Hematopoietic multipotent progenitor cell treated with erythropoietin and hydrocortisone succinate and interleukin-3 and kit ligand, for 6 days (in vitro differentiated cells): ENCODE measurements at places on chromosomes 5 and 9.

DNA sequence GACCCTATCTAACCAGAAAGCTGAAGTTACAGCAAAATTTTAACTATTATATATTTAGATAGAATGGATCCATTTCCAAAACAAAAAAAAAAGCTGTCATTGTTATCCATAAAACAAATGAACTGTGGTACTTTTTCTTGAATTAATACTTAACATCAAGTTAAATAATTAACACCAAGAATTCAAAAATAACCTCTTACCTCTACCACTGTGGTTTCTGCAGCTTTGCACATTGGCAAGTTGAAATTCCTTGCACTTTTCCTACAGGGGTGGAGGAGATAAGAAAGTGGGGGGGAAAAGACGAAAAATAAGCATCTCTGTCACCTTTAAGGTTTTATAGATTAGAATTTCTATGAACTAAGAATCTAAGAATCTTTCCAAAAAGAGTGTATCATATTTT, 30.0 kb downstream of the OXCT1 start:
- DNase-seq, result no peak

- DNase-seq, result no peak
Measured at GRCh38 chr9:127833555-127833954, 20.9 kb downstream of the ENG start.

DNA sequence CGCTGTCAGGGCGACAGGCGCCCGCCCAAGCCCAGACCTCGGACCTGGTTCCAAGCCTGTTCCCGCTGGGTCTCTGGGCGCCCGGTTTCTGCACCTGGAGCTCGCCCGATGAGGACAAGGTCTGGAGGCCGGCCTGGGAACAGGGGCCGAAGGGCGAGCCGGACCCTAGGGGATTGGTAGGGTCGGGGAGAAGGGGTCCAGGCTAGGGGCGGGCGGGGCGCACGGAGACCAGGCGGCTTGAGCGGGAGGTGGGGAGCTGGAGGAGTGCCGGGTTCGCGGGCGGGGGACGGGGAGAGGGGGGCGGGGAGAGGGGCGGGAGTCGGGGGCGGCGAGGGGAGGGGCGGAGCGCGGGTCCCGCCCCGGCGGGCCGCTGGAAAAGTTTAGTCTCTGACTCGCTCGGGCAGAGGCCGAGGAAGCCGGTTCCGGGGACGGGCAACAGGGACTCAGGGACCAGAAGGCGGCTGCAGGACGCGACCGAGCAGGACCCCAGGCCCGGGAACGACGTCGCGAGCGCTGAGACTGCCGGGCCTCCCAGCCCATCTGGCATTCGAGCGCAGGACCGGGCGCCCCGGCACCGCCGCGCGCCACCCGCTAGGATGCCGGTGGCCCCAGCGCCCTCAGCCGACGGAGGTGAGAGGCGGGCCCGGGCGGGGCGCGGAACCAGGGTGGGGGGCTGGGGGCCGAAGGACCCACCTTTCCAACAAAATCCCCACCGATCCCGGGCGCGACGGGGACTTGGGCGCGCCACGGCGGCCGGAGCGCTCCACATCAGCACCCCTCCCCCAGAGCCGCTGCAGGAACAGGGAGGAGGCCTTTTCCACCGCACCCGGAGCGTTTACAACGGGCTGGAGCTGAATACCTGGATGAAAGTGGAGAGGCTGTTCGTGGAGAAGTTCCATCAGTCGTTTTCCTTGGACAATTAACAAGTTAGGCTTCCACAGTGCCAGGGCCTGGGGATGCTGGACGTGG, at the start of gene S1PR3:
Gene S1PR3 (plus strand): TSS at position 403 of the 969 bp plus-strand sequence. CDS start 9,733 bp downstream, outside the sequence.
- no peak for DNase-seq

DNA sequence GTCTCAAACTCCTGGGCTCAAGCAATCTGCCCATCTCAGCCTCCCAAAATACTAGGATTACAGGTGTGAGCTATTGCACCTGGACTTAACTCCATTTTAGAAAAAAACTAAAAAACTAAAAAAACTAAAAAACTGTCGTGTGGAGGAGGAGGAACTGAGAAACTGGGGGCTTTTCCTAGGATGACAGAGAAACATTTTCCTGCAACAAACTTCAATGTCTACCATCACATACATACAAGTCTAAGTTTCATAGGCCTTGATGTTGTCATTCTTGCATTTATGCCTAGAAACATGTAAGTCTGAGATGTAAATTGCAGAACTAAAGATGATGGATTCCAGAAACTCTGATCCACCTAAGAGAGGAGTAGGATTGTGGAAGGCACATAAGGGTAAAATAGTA, 556.8 kb downstream of the RAB3C start:
- DNase-seq, result no peak

DNA sequence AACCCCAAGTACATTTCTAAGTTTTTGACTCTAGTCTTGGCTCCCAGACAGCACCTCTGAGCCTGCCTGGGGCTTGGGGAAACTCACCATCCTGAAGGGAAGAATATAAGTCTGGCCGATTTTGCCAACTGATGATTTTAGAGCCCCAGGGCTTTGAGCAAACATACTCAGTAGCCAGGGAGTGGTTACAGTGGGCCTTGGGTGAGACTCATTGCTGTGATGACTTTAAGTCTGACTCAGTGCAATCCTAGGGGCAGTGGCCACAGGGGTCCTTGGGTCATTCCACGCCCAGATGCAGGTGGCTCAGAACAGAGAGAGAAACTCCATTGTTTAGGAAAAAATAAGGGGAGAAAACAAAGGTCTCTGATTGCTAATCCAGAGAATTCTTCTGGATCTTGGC, 312.0 kb upstream of the EDIL3 start:
- DNase-seq, result no peak

DNA sequence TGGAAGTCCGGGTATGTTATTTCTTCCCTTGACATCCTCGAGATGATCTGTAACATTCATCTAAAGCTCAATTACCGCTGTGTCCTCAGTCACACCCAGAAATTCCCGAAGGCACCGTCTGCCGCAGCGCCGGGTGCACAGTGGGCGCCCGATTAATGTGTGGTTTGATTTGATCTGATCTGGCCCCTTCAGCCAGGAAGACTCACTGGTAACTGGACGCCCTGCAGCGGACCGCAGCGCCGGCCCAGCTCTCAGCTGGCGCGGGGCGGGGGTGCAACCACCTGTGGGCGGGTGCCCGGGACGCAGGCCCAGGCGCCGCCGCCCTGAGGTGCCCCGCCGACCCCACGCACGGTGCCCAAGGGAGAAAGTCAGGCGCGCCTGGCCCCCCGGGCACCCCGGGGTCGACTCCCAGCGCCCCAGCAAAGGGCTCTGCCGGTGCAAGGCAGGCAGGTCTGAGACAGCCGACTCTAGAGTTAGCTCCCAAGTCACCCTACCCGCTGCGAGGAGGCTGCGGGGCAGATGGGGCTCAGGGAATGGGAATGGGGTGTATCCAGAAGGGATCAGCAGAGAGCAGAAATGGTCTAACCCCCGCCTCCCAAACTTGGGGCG, 1.7 kb downstream of the EPB41L4B start:
- no peak for DNase-seq

- no peak for DNase-seq
Measured at GRCh38 chr9:116736399-116737151, 49.5 kb downstream of the TRIM32 start.

- no peak for DNase-seq
Measured at GRCh38 chr5:168790002-168790635, 211.0 kb upstream of the PANK3 start.

GRCh38 chr9:96418920-96419690, 935 bp upstream of the ZNF367 start:
- DNase-seq, result peak; percentile 91

- no peak for DNase-seq
Measured at GRCh38 chr9:69867081-69867814, 46.6 kb downstream of the CFAP95 start.

DNA sequence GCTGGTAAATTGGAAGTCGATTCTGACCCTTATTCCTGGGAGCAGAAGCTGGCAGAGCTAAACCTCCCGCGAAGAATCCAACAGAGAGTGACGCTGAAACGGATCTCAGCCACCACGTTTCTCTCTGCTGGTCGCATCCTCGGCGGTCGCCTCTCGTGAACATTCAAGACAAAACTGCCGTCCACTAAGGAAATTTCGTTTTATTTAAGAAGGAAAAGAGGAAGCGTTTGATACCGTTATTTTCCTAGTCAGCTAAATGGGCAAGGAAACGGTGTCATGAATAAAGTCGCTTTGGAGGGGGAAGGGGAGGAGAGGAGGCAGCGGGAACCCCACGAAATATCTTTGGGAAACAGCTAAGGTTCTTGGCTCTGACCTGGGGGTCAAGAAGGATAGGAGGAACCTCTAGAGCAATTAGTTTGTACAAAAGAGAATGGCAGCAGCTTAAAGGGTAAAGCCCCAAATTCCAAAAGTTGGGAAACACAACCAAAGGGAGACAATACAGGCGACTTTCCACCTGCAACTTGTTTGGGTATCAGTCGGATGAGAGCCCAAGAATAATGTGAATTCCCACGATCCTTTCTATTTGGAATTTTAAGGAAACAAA, 1.9 kb downstream of the FOXB2 start:
- DNase-seq, result no peak

GRCh38 chr9:136787690-136788400, 3.3 kb upstream of the TMEM141 start:
- DNase-seq, result peak; percentile 94

DNA sequence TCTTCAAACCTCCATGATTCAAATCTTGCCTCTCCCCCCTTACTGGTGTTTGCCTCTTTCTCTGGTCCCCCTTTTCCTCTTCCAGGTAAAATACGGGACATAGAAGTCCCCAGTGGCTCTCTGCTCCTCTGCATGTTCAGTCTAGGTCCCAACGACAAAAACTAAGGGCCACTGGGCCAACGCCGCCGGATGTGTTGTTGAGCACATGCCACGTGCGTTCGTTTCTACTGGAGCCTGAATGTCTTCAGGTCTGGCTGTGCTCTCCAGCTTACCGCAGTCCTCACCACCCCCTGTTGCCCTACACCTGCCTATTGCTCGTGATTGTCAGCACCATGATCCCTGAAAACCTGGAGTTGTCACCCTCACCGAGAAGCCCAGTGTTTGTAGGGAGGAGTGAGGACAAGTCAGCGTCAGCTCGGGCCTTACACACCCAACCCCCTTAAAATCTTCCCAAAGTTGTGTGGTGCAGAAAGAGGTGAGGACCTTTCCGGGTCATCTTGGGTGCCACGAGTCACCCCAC, 2.8 kb upstream of the ADAMTS2 start:
- no peak for DNase-seq

GRCh38 chr9:15221746-15222145, 85.3 kb downstream of the TTC39B start:
- DNase-seq, result no peak

GRCh38 chr5:33690374-33691135, 201.2 kb downstream of the ADAMTS12 start:
- DNase-seq, result no peak

DNA sequence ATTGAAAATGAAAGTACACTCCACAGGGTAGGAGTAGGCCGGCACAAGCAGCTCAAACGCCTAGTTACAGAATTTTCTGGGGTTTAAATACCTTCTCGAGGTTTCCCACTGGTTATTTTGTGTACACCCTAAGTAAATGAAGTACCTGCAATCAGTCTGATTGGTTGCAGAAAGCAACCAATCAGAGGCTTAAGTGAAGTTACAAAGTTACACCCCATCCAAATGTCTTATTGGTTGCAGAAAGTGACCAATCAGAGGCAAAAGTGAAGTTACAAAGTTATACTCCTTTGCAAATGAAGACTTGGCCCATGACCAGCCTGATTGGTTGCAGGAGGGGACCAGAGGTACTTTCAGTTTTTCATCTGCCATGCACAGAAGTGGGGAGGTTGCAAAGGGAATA, 33.2 kb upstream of the ERAP2 start:
- DNase-seq, result no peak

- DNase-seq, result no peak
Measured at GRCh38 chr5:134917070-134917815, 12.3 kb downstream of the PCBD2 start.

DNA sequence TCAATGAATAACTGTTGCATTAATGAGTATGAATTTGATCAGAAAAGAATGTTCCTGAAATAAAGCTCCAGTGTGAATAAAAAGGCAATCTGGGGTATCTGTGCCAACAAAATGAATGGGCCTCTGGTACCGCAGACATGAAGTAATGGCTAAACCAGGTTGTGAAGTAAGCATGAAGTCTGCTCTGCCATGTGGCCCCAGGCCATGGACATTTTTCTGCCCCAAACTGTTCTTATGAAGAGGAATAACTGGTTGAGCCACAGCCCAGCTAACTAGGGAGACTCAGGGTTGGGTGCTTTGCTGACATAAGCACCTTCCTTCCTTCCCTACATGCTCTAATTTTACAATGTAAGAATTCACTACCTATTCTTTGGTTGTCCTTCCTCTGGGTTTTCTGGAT, 147.4 kb upstream of the LRRTM2 start:
- no peak for DNase-seq

DNA sequence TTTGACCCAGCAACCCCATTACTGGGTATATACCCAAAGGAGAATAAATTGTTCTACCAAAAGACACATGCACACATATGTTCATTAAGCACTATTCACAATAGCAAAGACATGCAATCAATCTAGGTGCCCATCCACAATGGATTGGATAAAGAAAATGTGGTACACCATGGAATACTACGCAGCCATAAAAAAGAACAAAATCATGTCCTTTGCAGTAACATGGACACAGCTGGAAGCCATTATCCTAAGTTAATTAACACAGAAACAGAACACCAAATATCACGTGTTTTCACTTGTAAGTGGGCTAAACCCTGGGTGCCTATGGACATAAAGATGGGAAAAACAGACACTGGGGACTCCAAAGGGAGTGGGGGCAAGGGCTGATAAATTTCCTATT, 46.6 kb downstream of the KLHL3 start:
- no peak for DNase-seq

GRCh38 chr5:26881901-26882300, 156.5 kb downstream of the CDH9 start:
- no peak for DNase-seq

- DNase-seq, result no peak
Measured at GRCh38 chr5:157965040-157965678, 106.2 kb upstream of the CLINT1 start.

DNA sequence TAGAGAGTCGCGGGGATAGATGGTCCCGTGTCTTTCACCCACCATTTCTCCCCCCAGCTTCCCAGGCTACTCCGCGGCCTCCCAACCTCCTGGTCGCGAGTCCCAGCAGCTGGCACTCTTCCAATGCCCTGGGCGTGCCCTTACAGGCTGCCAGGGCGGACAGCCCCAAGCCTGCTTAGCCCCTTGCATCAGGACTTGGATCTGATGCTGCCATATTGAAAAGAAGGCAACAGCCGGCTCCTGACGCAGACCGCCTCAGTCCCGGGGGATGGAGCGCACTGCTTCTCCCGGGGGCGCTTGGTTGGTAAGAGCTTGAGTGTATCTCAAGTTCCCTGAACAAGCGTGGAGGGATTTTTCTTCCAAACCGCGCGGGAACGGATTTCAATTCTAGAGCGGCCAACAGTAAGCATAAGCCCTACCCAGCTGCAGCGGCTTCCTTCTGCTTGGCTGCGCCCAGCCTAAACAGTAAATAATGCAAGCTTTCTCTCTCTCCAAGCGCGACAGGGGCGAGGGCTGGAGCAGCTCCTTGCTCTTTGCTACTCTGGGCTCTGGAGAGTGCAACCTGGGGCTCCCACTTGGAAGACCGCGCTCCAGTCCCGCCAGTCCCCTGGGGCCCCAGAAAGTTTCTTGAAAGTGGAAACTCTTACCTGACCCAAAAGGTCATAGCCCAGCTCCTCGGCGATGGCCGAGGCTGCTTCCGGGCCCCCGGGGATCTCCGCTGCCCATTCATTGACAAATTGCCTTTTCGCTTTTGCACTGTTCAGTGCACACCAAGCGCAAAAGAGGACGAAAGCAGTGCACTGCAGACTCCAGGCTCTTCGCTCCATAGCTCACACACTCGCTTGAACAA, 607 bp downstream of the PCSK1 start:
- DNase-seq, result no peak

- DNase-seq, result no peak
Measured at GRCh38 chr5:156330141-156330870, 3.3 kb downstream of the SGCD start.
